HuH-7 (cell line): ENCODE measurements at places on chromosomes 16 and 17.
A peak's percentile ranks its signal among the peaks of the same experiment; 100 is the strongest.

DNA sequence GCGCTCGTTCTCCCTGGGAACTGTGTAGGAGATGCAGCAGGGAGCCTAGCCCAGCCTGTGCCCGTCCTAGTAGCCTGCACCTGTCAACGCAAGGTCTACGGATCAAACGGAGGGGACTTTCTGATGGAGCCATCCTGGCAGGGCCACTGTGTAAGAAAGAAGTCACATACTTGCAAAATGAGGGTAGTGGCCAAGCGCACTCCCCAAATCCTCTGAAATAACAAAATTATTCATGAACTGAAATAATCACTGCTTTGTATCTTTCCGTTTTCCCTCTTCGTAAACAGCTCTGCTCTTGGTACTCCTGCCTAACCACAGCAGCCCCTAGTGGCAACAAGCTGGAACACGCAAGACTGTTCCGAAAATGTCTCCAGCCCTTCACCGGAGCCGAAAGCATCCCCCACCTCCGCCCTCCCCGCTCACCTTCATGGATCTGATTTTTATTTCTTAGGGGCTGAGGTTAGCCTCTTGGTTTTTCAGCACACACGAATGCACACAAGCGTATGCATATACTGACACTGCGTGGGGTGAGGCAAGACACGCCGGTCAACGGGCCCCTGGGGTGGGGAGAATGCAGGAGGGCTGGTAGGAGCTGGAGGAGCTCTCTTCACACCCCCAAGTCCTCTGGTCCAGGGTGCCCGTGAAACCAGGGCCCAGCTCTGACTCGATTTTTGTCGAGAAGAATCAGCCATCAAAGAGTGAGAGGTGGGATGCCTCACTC, 100.8 kb downstream of the ABCC12 start:
- peak; percentile 42 for DNase-seq

DNA sequence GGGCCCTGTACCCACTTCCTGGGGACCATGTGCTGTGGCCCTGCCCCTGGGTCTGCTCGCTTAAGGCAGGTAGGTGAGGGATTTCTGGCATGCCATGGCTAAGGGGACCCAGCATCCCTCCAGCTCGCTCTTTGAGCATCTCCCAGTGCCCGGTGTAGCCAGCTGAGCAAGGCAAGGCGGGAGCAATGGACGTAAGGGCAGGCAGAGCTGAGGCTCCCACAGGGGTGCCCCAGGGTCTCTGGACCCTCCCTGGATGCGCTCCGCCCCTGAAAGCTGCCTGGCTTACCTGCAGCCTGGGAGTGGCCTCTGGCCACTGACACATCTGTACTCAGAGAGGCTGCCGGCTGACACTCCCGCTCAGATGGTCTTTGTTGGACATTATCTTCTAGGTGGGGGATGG, 189.9 kb downstream of the IRF8 start:
- DNase-seq, result no peak

GRCh38 chr16:87493608-87494280, 920 bp upstream of the ZCCHC14 start:
- DNase-seq, result no peak

GRCh38 chr17:38465391-38466345, 37.4 kb downstream of the ARHGAP23 start:
- DNase-seq, result peak; percentile 15

DNA sequence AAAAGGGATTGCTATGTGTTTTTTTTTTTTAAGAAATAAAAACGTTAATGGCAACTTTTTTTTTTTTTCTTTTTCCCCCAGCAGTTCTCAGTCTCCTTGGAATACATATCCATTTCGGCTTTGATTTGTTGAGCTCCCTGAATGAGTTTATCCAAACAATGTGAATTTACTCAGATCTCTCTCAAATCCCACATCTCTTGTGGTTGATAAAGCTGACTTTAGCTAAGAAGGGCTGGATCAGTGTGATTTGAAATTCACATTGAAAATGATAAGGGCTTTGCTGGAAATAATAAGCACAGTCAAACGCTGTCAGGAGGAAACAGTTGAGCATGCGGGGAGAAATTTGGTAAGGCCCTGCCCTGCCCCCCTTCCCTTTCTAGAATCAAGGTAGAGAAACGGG, 74.1 kb upstream of the IRX3 start:
- no peak for DNase-seq

DNA sequence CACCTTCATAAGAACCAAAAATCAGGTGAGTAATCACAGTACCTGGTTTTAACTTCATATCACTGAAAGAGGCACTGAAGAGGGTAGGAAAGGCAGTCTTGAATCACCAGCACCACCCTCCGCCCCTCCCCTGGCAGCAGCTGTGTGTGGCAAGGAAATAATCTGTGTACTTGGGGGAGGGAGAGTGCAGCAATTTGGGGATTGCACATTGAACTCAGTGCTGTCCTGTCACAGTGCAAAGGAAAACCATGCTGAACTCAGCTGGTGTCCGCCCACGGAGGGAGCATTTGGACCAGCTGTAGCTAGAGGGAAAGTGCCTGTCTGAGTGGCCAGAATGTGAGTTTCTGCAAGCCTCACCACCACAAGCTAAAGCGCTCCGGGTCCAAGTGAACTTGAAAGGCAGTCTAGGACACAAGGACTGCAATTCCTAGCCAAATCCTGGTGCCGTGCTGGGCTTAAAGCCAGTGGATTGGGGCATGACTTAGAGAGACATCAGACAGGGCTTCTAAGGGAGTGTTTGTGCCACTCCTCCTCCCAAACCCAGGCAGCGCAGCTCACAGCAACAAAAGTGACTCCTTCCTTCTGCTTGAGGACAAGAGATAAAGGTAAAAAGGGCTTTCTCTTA, 39.7 kb upstream of the ALDH3A1 start:
- DNase-seq, result no peak

DNA sequence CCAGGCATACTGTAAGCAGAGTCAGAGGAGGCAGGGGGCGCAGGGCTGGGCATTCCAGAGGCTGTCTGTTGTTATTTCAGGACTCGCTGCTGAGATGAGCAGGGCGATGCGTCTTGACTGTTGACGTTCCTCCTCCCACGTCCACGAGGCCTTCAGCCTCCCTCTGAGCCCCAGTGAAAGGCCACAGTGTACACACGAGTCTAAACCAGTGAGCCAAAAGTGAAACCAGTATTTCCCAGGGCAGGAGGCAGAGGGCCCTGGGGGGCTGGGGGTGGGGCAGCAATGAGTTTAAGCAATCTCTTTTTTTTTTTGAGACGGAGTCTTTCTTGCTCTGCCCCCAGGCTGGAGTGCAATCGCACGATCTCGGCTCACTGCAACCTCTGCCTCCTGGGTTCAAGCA, 21.5 kb downstream of the SMTNL2 start:
- no peak for DNase-seq

GRCh38 chr16:74035816-74036215, 260.8 kb upstream of the PSMD7 start:
- DNase-seq, result peak; percentile 20

- DNase-seq, result no peak
Measured at GRCh38 chr16:4749700-4750257, 15.4 kb downstream of the DNAAF8 start.

GRCh38 chr16:78984324-78984723, 616.2 kb downstream of the MAF start:
- peak; percentile 17 for DNase-seq

DNA sequence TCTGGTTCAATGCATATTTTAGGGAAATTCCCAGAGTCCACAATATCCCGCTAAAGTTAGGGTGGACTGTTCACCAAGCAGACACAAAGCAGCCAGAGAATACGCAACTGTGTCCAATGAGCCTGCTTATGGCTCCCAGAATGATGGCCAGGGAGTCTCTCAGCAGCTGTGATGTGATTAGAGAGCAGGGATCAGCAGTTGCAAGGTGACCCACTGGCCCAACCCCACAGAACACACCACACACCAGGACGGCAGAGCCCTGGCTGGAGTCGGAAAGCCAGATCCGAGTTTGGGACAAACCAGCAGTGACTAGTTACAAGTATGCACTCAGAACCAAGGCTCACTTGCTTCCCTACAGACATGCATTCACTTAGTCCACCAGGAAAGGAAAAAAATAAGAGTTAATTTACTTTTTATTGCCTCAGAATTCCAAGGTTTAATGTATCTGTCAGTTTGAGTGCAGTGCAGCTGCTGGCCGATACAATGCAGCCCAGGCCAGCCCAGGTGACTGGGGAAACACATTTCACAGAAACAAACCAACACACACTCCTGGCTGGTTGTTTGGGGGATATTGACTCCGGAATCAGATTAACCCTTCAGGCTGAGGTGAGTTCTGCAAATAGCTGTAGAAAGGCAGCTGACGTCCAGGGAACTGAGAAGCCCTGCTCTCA, 121.7 kb downstream of the HIC1 start:
- DNase-seq, result no peak

- DNase-seq, result no peak
Measured at GRCh38 chr16:67593288-67593687, 31.0 kb downstream of the CTCF start.

- no peak for DNase-seq
Measured at GRCh38 chr16:19745286-19746010, 27.4 kb downstream of the IQCK start.

GRCh38 chr17:77497578-77497934, 356.8 kb downstream of the SEC14L1 start:
- no peak for DNase-seq

- DNase-seq, result no peak
Measured at GRCh38 chr17:41654678-41655607, 30.6 kb upstream of the KRT17 start.

DNA sequence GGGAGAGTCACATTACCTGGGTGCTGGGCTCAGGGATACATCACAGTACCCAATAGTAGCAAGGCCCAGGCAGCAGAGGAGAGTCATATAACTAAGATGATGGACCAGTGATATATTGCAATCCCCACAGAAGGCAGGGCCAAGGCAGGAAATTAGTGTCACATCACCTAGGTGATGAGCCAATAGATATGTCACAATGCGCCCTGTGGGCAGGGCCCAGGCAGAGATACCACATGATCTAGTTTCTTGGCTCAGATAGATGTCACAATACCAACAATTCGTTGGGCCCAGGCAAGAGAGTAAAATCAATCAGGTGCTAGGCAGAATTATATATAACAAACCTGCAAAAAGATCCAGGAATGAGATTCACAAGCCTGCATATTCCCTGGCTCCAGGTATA, 2111.5 kb downstream of the TP53TG3F start:
- no peak for DNase-seq

DNA sequence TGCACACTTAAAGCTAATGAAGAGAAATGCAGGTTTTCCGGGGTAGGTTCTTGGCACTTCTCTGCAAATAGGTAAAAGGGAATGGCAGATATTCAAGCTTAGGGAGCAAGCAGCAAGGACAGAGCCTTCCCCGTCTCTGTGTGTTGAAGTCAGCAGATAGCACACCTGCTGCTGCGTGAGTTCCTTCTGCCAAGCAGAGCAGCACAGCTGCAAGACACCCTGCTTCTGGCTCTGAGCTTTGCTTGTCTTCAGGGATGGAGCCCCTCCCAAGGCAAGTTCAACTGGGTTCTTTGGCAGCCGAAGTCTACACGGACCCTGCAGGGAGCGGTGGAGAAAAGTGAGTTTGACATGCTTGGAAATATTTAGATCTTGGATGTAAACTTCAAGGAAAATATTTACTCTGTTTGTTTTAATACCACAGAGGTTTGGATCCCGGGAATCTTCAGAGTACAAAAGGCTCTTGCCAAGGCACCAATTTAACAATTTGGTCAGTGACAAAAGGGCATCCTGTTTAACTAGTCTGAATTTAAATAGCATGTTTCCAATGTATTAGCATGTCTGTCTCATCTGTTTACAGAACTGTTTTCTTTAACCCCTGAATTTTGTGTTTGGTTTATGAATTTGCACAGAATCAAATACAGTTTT, 113.4 kb upstream of the KCNJ16 start:
- DNase-seq, result no peak
